ENCODE measurements at places on chromosomes 1 and 21.
A peak's percentile ranks its signal among the peaks of the same experiment; 100 is the strongest.

- no peak for DNase-seq
These were observed 86.1 kb upstream of the BMP8A start for GRCh38 chr1:39405358-39405757.

GRCh38 chr1:205770618-205771017, 4.7 kb downstream of the RAB29 start:
- DNase-seq, result no peak

GRCh38 chr1:227562037-227562436, 1.3 kb upstream of the ZNF678 start:
- DNase-seq, result no peak

- no peak for DNase-seq
These were observed 297.6 kb downstream of the DISC1 start for GRCh38 chr1:231924180-231924579.

- DNase-seq, result no peak
These were observed 135.2 kb upstream of the COL11A1 start for GRCh38 chr1:103243481-103243880.

DNA sequence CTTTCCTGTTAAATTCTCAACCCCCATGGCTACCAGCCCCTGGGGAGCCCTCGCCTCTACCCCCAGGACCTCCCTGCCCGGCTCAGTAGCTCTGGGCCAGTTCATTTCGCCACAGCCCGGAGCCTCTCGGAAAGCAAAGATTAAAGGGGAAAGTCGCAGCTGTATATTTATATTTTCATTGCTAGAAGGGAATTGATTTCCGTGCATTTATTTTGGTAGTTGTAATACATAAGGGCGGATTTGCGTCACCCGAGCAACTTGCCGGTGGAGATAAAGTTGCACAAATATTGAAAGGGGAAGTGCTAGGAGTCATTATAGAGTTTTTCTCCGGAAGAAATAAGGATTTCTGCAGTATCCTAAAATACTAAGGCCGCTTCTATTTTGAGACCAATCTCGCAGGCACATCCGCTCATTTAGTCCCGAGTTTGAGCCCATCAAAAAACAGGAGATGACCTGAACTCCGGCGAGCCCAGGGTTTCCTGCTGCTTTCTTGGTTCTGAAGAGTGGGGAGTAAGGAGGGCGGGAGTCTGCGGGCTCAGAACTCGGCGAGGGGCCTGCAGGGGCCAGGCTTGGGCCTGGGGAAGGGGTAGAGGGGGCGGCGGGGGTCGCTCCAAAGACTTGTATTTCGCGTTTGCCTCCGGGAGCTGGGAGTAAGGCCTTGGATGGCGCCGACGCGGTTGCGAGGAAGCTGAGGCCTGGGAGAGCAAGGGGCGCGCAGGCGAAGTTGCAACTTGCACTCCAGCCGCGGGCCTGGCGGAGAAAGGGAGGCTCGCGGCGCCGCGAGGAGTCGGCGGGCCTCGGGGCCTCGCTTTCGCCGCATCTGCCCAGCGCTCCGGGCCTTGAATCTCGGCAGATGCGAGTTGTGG, 2.5 kb upstream of the HLX start:
- DNase-seq, result peak; percentile 78

Measured in Kasumi-1 (cell line).